ENCODE measurements at places on chromosomes 12 and 14.

DNA sequence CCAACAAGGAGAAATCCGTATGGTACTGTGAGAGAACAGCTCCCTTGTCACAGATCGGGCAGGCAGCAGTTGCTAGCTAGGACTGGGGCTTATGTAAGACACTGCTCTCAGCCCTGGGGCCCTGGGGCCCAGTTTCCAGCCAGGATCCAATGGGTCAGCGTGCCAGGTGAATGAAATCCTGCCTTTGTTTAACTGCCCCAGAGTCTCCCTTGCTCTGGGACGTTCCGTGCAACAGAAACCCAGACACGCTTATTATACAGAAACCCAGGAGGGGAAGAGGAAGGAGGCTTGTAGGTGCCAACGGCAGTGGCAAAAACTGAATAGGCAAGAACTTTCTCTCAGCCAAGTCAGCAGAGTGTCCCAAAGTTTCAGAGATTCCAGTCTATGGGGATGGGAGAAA lies 110.6 kb downstream of the DIO2 start:
- no peak for DNase-seq

GRCh38 chr12:29043069-29043468 lies 106.0 kb upstream of the FAR2 start:
- no peak for DNase-seq

DNA sequence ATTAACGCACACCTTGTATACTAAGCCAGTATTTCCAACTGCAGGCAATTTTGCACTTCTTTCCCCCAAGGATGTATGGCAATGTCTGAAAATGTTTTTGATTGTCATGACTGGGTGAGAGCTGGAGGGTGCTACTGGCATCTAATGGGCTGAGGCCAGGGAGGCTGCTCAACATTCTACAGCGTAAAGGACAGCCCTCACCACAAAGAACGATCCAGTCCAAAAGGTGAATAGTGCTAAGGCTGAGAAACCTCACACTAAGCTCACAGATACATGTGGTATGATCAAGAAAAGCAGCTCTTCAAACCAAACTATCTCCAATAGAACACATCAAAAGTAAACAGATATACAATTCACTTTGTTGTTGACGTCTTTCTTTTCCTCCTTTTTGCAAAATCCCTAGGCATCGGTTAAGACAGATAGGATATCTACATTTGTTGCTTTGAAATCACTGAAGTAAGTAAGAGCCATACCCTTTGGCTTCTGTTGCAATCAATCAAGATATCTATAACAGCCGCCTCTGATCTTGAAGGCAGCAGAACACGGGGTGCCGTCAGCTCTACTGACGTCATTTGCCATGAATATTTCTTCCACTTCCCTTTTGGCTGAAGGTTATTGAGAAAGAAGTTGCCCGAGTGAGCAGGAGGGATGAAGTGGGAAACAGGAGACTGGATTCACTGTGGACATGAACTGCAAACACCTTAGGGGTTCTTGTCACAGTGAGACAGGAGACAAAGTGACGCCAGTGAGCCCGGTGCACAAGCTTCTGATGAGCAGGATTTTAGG lies 218.3 kb downstream of the FOXN3 start:
- peak; percentile 25 for DNase-seq

DNA sequence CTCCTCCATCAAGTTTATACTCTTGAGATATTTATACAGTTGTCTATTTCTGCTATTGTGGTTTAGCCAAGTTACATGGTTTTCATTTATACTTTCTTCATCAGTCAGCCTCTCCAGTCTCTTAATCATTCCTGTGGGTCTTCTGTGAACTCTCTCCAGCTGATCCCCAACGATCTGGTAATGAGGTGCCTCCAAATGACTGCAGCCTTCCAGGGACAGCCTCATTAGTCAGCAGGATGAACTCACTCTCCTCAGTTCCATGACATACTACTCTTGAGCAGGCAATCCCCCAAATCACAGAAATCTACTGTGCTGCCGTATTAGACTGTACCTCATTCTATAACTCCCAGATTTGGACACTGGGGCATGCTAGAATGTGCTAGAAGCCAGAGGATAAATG lies 15.3 kb downstream of the AREL1 start:
- DNase-seq = no peak

DNA sequence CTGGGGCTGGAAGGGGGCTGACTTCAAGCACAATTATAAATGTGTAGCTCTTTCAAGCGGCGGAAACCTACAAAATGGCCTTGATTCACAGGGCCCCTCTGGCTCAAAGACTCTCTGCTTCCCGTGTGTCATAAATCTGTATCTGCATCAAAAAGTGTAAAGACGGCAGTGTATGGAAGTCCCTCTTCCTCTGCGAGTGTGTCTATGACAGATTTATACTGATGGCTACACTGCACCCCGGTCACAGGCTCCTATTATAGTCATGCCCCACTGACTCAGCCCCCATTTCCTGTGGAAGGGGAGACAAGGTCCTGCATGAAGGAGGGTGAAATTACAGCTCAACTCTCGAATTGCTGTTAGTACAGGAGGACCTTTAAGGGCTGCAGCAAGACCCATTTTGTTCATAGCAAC lies 68.6 kb downstream of the HMGA2 start:
- DNase-seq = peak; percentile 51

GRCh38 chr14:105852378-105853088 lies 326.1 kb downstream of the TMEM121 start:
- no peak for DNase-seq

DNA sequence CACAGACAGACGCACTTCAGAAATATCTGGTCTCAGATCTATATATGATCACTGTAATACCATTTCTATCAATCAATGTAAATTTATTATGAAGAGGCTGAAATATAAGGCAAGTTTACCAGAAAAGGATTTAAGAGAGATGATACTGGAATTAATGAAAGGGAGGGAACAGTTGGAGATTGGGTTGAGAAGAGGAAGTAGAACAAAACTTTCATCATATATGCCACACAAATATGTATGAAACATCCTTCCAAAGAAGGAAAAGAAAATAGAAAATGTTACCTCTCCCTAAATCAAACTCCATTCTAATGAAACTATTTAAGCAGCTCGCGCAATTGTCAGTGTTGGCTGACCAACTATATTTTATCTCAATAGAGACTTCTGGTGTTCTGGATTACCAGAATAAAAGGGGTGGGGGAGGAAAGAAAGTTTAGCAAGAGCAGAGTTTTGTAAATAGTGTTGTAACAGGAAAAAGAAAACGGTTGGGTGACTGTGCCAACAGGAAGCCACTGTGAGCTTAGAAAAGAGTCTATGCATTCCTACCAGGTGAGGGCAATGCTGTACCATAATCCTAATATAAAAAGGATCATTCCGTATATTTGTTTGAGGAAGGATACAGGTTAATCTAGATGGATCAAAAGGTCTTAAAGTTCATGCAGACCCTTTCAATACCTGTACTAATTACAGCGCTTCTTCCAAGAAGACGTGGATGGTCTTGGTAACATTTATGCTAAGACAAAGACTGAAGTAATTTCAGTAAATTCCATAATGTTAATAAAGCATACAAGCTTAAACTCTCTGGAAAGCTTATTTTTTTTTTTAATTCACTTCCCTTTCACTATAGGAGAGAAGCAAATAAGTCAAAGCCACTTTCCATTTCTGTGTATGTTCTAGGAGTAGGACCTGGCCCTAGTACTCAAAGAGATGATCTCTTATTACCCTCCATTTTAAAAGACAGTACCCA lies 14.5 kb upstream of the LLPH start:
- DNase-seq = peak; percentile 86

GRCh38 chr14:47346849-47347248 lies 328.6 kb downstream of the MDGA2 start:
- DNase-seq = peak; percentile 3

- peak; percentile 48 for DNase-seq
Observed at GRCh38 chr12:12349711-12350665, at the start of gene MANSC1. Gene MANSC1, minus strand, starts transcription at chr12:12350242. Its CDS starts 6,928 bp downstream, at chr12:12343314.

DNA sequence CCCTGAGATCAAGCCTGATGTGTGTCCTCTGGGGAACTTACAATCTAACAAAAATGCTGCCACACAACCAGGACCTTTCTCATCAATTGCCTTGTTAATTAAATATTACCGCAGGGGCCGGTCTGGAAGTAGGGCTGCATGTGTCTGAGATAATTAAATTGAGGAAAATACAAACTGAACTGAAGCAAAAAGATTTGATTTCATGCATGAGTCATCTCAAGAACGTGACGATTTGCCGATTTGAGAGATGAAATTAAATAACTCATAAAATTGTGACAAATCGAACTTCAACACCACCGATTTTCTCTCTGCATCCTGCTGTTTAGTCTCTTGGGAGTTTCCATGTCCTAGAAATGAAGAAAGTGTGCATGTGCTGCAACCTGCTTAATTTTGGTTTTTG lies 94.6 kb upstream of the DAAM1 start:
- DNase-seq = no peak

DNA sequence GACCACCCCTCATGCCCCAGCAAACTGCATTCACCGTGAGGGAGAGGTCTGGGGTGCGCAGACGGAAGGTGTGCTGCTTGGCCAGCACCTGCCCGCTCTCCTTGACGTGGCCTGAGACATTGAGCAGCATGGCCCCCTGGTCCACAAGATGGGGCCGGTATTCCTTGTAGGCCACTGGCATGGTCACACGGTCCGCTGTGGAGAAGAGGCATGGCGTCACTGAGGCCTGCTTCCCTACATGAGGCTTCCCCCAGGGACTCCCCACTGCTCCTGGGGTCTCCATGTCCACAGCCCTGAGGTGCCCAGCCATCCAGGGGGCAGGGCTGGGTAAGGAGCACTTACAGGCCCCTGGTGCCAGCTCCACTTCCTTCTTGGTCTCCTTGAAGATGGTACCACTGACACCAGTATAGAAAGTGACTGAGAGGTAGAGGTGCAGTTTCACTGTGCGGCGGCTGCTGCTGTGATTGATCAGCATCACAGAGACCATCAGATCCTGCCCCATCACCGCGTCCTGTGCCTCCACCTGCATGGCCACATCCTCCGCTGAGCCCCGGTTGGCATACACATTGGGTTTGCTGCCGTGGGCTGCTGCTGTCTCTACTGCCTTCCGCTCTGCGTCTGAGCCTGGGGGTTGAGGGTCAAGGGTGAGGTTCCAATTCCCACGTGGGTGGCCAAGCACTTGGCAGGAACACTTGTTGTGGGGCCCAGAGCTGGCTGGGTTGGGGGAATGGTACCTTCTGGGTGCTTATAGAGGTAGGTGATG lies 8.2 kb downstream of the TGM1 start:
- no peak for DNase-seq

GRCh38 chr14:81454572-81455218 lies 54.6 kb upstream of the STON2 start:
- DNase-seq = no peak

- no peak for DNase-seq
Observed at GRCh38 chr12:118126119-118126757, 9.7 kb upstream of the PEBP1 start.

DNA sequence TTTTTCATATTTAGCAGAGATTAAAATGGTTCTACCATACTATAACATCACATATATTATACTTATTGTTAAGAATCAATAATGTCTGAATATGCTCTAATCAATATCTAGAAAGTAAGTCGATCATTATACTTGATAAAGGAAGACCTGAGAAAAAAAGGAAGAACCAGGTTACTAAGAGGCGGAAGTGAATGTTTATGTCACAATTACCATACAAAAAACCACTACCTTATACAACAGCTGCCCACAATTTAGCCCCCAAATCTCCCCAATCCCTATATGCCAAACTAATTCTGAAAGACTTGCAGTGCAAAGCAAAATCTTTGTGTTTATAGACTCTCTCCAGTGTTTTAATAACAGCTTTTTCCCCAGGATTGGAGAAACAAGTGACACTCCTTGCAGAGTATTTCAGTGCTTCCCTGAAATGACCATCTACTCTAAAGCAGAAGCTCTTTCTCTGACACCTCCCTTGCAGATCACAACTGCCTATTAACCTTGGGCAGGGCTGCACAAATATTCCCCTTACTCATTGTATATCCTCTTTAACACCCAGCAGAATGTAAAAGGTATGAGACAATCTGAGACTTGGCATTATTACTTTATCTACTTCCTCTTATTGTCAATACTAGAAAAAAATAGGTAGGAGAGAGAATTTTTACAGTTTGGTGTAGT lies 12.7 kb upstream of the SLC2A3 start:
- DNase-seq = peak; percentile 62

DNA sequence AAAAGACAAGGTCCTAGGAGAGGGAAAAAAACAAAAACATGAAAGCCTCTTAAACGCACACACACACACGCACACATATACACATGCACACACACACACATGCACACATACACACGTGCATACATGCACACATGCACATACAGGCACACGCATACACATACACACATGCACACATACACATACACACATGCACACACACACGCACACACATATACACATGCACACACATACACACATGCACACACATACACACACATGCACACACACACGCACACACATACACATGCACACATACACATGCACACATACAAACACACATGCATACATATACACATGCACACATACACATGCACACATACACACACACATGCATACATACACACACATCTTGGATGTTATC lies 78.1 kb upstream of the PPP2R5C start:
- no peak for DNase-seq

- peak; percentile 64 for DNase-seq
Observed at GRCh38 chr14:99946652-99947489, 118.4 kb upstream of the EVL start.

DNA sequence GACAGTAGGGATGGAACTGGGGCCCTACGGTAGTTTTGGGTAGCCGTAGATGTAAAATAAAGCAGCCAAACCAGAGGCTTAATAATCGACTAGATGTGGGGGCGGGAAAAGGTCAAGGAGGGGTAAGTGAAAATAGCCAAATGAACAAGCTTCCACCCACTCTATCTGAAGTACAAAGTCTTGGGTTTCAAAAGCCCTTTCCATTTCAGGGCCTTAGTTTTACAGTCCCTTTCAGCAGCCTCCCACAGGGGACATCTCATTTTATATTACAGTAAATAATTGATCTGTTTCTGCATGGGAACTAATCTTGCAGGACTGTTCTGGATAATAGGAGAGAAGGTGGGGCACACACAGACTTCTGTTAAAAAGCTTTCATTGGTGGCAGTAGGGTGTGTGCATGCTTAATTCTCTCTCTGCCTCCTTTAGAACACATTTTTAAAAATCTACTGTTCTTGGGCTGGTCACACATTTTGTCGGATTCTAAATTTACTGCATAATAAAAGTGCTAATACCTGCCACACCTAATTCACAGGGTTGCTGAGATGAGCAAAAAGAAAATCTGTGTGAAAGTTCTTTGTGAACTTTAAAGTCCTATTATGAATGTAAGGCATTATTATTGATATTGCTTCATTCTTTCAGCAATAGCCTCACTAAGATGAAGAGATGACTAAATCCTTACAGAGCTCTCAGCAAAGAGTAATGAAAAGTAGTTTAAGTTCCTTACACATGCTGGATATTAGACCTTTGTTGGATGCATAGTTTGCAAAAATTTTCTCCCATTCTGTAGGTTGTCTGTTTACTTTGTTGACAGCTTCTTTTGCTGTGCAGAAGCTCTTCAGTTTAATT lies 104.6 kb downstream of the ITPR2 start:
- no peak for DNase-seq

DNA sequence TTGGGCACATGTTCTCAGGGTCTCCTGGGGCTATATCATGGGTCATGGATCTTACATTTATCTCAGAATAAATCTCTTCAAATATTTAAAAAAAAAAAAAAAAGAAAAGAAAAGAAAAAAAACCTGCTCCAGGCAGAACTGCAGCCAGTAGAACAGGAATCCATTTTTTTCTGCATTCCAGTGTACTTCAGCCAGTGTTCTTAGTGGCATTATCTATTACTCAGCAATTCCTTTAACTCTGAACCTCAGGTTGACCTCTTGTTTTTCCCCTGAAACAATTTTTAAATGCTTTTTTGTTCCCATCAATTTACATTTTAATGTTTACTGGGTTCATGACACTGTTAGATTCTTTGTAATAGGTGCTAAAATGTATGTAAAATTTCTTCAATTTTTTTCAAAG lies 66.7 kb upstream of the STXBP6 start:
- DNase-seq = no peak

- DNase-seq = no peak
Observed at GRCh38 chr12:19287302-19287701, 152.0 kb upstream of the AEBP2 start.
